MG63 (cell line): ENCODE measurements at places on chromosomes 3 and 15. TPM values are rescaled to one million over a fixed set of nuclear protein-coding genes. Genes with fewer than 3 reads are reported as not detected.

DNA sequence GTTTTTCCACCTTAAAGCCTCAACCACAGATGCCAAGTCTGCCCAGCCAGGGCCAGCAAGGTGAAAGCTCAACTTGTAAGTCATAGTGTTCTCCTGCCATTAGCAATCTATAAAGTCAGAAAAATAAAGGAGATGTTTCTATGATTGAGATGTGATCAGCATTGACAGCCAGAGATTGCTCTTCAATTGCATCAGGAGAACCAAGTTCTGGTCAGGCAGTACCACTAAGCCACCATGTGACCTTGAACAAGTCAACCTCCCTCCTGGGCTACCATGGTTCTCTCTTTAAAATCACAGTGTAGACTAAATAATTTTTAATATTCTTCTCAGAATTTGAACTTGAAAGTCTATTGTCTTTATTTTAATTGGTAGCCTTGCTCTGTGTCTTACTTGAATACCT lies 220.3 kb upstream of the HES1 start:
- DNase-seq = no peak

DNA sequence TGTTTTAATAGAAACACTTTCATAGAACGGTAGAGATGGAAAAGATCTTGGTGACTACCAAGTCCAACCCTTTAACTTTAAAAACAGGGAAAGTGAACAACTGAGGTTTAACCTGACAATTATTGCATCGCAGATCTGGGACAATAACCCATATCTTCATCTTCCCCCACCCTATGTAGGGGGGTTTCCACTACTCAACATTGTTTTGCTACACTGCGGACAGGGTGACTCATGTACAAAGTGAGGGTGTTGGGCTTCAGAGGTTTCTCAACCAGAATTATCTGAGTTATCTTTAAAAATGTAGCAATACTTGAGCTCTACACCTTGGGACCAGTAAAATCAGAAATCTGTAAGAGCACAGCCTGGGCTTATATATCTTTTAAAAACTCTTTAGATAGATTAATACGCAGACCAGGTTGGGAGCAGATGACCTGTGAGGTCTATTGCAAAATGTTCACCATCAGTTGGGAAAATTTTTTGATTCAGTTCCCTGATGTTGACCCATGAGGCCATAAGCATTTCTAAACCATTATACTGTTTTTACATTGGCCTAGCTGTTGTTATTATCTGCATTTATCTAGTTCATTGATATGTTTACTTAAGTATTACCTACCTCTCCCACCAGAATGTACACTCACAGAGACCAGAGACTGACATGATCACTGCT lies 103.6 kb upstream of the ICE2 start:
- DNase-seq = no peak

DNA sequence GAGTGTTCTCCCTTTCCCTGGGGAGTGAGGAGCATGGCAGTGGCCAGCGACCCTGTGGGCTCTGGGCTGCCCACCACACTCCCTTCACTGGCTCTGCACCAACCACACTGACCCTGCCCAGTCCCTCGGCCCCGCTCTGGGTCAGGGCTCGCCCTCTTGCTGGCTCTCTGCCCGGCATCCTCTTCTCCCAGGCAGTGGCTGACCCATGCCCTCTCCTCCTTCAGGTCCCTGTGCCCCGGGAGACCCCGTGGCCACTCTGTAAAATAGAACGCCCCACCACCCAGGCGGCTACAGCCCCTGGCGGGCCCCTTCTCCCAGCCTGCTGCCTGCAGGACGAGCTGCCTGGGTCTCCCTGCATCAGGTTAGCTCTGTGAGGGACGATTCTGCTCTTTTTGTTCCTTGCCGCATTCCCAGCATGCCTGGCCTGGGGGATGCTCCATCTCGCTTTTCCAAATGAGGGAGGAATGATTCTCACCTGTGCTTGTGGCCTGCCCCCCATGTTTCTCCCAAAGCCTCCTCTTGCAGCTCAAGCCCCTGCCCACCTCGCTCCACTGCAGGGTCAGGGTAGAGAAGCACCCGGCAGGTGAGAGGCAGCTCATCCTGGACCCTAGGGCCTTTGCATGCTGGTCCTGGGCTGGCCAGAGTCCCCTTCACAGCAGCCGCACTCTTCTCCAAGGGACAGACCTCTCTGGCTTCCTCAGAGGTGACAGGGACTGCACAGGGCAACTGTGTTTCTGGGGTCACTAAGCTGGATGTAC lies 14.5 kb upstream of the CFAP100 start:
- DNase-seq = no peak

GRCh38 chr3:105747060-105747541 lies 121.7 kb downstream of the CBLB start:
- no peak for DNase-seq

GRCh38 chr3:2921903-2922302 lies 188.3 kb downstream of the IL5RA start:
- no peak for DNase-seq

Gene SERINC4
- total RNA-seq = not detected in 2 replicates

Gene PEX11A
- total RNA-seq = 18.3 and 18.4 TPM in 2 replicates

Gene TP63
- total RNA-seq = 1.1 and 6.5 TPM in 2 replicates

Gene CFAP100
- total RNA-seq = not detected in 2 replicates

Gene KY
- total RNA-seq = 1.1 TPM in 1 of 2 replicates, not detected in the other

Gene XCR1
- not detected in 2 replicates for total RNA-seq
